ENCODE measurements at places on chromosomes 5 and 9.

DNA sequence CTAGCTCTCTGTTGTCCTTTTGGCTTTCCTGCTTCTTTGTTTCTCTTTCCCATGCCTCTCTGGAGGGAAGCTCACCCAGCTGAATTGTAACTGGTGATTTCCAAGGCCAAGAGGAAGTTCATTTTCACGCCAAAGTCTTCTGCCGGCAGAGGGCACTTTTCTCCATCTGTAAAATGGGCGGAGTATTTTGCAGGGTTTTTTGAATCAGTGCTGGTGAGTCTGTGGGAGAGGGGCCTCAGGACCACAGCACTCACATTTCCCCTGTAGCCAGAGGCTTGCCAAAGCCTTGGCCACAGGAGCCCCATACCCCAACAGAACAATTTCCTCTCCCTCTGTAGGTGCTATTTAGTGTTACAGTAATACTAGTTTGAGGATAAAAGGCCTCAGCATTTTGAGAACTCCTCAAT, 42.3 kb upstream of the MATR3 start:
- DNase-seq: peak; percentile 78

DNA sequence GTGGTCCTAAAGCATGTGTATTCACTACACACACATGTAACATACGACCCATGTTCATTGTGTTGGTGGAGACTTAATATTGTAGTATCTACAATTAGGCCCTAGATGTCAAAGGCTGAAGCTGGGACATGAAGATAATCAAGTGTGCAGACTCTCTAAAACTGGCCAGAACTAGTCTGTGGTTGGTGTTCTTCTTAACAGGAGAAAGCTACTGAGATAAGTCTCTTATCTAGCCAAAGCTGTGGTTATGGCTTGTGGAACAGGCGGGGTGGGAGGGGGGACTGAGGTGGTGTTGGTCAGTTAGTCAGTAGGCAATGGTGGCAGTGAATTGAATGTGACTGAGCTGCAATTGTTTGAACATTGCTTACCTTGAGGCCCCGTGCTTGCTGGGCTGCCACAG, 112.7 kb upstream of the SLC24A2 start:
- DNase-seq: no peak

DNA sequence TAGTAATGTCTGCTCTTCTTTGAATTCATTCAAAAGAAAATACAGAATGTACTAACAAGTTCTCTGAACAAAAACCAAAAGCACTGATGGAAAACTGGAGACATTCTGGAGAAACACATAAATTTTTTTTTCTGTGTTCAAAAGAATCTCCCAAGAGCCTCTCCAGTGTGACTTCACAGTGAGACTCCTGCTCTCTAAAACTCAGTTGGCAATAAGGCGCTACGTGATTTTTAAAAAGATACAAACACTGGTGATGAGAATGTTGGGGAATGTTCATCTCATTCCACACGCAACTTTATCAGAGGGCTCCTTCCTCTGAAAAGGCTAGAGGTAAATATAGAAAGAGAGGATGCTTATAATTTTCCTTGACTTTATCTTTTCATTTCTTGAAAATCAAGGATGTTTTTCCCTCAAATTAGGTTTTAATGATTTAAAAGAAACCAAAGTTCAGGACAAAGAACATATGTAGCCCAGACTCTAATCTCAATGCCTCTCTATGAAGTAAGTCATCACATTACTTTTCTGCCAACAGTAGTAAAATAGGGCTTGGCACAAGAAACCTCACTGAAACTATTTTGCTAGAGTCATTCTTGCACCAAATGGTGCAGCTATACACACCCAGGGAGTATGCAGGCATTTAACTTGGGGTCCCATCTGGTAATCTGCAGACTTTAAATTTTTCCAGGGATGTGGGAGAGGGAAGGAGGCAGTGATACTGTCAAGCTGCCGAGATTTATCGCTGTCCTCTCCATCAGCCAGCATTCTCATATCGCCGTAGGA, 12.9 kb upstream of the AOPEP start:
- no peak for DNase-seq

DNA sequence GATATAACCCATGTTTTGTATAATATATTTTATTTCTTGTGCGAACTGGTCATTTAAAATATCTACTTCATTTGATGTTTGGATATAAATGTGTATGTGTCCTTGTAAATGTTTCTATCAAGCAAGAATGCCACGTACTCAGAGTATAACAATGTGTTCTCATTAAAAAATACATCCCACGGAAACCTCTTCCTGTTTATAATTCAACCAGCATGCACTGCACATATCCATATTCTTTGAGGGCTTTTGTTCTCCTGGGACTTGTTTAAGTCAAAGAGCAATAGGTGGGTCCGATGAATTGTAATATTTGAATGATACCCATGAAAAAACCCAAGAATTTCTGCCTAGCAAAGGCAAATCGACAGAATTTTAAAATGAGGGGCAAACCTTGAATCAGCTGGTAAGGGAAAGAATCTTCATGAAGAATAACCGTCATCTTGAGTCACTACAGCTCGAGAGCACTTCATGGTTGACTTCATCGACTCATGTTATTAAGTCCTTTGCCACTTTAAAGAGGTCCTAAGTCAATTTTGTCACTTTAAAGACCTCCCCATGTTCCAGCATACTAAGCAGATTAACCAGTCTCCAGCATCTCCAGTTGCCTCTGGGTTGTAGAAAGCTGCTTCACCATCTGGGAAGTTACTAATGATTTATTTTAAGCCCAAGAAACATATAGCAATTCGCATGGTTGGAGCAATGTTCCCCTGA, 80.6 kb downstream of the NPR3 start:
- no peak for DNase-seq

DNA sequence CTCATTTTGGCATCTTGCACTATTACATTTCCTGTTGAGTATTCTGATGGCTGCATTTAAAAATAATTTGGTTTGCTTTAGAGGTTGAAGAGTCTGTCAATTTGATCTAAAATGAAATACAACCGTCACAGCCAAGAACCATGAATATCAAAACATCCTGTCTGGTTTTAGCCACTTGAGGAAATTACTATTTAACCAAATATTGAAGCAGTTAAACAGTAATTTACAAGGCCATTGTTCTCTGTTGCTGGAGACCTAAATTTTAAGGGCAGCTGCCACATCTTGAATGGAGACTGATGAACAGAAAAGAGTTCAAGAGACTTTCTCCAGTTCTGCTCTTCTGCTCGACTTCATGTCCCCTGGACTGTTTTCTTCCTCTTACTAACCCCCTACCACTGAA, 549.4 kb downstream of the LRRC70 start:
- DNase-seq: no peak

- DNase-seq: no peak
Observed at GRCh38 chr9:35763803-35764202, 9.7 kb upstream of the MSMP start.

GRCh38 chr5:38051711-38052511, 206.4 kb upstream of the EGFLAM start:
- DNase-seq: no peak

- no peak for DNase-seq
Observed at GRCh38 chr9:114884787-114885452, 45.5 kb downstream of the TNFSF8 start.

DNA sequence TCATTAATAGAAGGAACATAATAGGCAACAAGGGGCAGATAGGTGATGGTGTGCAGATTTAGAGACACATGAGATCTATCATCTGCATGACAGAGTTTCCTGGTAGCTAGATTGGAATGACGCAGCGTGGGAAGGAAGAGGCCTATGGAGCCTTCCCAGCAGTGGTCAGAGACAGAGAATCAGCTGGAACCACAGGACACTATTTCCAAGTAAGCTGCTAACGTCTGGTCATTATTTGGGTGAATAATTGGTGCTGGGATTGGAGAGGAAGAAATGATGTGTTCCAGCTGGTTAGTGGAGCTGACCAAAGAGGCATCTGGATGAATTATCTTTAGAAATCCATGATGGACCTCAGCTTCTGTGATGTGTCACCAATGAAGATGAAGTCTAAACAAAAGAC, 91.2 kb upstream of the PRR16 start:
- DNase-seq: no peak

- DNase-seq: no peak
Observed at GRCh38 chr5:54362992-54363625, 52.7 kb upstream of the ARL15 start.

DNA sequence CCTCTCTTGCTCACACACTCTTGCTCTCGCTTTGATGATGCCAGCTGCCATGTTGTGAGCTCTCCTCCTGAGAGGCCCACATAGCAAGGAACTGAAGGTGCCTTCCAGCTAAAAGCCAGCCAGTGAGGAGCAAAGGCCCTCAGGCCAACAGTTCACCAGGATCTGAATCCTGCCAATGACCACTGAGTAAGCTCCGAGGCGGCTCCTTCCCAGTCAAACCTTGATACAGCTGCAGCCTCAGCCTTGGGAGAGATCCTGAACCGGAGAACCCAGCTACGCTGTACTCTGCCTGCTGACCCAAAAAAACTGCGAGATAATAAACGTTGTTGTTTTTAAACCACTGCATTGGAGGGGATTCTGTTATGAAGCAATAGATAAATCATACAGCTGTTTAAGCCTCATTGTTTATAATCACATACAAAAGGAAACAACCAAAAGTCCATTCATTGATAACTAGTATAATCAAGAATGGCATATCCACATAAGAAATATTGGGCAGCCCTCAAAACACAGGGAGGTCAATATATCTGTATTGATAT, 49.0 kb upstream of the IFNK start:
- DNase-seq: no peak
